Sigmoid colon (tissue), 7 donors: ENCODE measurements at places on chromosomes 7 and 10. TPM values are rescaled to one million over a fixed set of nuclear protein-coding genes. Genes with fewer than 3 reads are reported as not detected.
A peak's percentile ranks its signal among the peaks of the same experiment; 100 is the strongest.

Gene GPR85
- 0.16 TPM for total RNA-seq

GRCh38 chr10:118310822-118311221 is 31.3 kb downstream of the FAM204A start:
- peaks cover 39% of the 10 kb centered on the region for H3K4me1 ChIP-seq
- H3K27me3 ChIP-seq, result no peaks in the 10 kb centered on the region
- H3K27ac ChIP-seq, result no peak overlapping the region
- H3K36me3 ChIP-seq, result peaks cover 38% of the 10 kb centered on the region
- DNase-seq, result no peak

GRCh38 chr7:73382934-73383503 is 50.6 kb upstream of the FZD9 start:
- no peak overlapping the region for H3K4me3 ChIP-seq
- H3K27ac ChIP-seq, result no peak overlapping the region
- peaks cover 10% of the 10 kb centered on the region for H3K27me3 ChIP-seq
- no peaks in the 10 kb centered on the region for H3K36me3 ChIP-seq
- H3K4me1 ChIP-seq, result no peaks in the 10 kb centered on the region
- no peak for DNase-seq

DNA sequence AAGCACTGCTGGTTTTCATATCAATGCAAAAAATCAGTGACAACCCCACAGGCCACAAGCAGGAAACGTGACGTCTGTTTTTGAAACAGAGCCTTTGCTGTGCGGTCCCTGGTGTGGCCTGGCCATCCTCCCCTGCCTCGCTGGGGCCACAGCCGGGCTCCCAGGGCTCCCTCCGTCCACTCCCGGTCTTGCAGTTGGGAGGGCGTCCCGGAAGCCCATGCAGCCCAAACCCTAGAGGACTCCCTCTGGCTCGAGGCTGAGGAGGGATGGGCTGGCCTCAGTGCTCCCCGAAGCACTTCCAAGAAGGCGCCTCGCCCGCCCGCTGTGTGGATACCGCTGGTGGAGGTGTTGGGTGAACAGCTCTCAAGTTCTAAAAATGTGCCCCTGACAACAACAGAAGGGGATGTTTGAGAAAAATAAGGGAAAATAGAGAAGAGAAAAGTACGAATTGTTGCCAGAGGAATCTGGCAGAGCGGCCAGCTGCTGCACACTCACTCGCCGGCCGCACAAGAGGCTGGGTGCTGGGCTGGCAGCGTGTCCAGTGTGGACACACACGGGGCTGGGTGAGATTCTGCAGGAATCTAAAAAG is 73.5 kb downstream of the ZRANB1 start:
- no peaks in the 10 kb centered on the region for H3K36me3 ChIP-seq
- no peaks in the 10 kb centered on the region for H3K4me1 ChIP-seq
- H3K27ac ChIP-seq, result peak overlapping the region; percentile 69
- H3K4me3 ChIP-seq, result no peak overlapping the region
- DNase-seq, result peak; percentile 72
- H3K27me3 ChIP-seq, result no peaks in the 10 kb centered on the region

DNA sequence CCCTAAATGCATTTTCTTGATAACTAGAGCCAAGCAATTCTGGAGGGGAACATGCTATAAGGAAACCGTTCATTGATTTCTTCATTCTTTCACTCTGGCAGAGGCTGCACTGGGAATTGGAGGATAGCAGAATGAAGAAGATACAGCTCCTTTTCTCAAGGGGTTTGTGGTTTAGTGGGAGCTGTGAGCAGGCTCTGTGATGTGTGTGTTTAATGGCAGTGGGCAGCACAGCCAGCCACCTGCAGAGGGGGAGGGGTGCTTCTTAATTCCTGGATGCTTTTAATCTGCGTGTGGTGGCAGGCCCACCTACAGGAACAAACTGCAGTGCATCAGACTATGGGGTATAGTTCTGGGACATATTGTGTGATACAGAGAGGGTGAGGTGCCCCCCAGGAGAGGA is 31.9 kb downstream of the RPS24 start:
- H3K4me3 ChIP-seq, result no peak overlapping the region
- no peaks in the 10 kb centered on the region for H3K27me3 ChIP-seq
- H3K27ac ChIP-seq, result no peak overlapping the region

- peak overlapping the region; percentile 21 for H3K4me3 ChIP-seq
- peak overlapping the region; percentile 83 for H3K27ac ChIP-seq
- H3K36me3 ChIP-seq, result no peaks in the 10 kb centered on the region
- peak; percentile 92 for DNase-seq
- no peaks in the 10 kb centered on the region for H3K27me3 ChIP-seq
- no peaks in the 10 kb centered on the region for H3K4me1 ChIP-seq
These were observed 162.6 kb upstream of the AKR1E2 start for GRCh38 chr10:4663162-4663992.

GRCh38 chr7:133091943-133092464 is 10.1 kb upstream of the CHCHD3 start:
- no peak for DNase-seq
- H3K4me3 ChIP-seq, result no peak overlapping the region
- no peaks in the 10 kb centered on the region for H3K4me1 ChIP-seq
- H3K27me3 ChIP-seq, result no peaks in the 10 kb centered on the region
